ENCODE measurements at places on chromosomes 6 and 20.

- H3K27ac ChIP-seq: no peak overlapping the region
- no peaks in the 10 kb centered on the region for H3K36me3 ChIP-seq
- H3K4me1 ChIP-seq: no peaks in the 10 kb centered on the region
These were observed 39.4 kb upstream of the MYB start for GRCh38 chr6:135141728-135142127.

DNA sequence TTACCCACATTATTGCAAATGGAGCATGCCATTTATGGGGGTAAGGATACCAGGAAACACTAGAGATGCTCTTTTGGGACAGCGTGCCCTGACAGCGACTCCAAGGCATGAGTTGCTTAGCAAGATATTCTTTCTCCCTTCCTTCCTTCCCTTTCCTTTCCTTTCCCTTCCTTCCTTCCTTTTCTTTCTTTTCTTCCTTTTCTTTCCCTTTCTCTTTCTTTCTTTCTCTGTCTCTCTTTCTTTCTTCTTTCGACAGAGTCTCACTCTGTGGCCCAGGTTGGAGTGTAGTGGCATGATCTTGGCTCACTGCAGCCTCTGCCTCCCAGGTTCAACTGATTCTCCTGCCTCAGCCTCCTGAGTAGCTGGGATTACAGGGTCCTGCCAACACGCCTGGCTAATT lies 3.3 kb downstream of the MUCL3 start:
- H3K27ac ChIP-seq: no peak overlapping the region
- H3K36me3 ChIP-seq: no peaks in the 10 kb centered on the region
- no peak overlapping the region for H3K4me3 ChIP-seq

GRCh38 chr6:63640062-63640461 lies 4.5 kb downstream of the PHF3 start:
- H3K4me1 ChIP-seq: peaks cover 5% of the 10 kb centered on the region
- no peak overlapping the region for H3K4me3 ChIP-seq
- H3K36me3 ChIP-seq: no peaks in the 10 kb centered on the region

- no peaks in the 10 kb centered on the region for H3K27me3 ChIP-seq
- no peak overlapping the region for H3K27ac ChIP-seq
- peaks cover 3% of the 10 kb centered on the region for H3K4me1 ChIP-seq
- no peaks in the 10 kb centered on the region for H3K36me3 ChIP-seq
These were observed 326.9 kb downstream of the CD83 start for GRCh38 chr6:14444295-14444972.

GRCh38 chr20:42588847-42589246 lies 600.9 kb downstream of the PTPRT start:
- no peak overlapping the region for H3K27ac ChIP-seq
- H3K27me3 ChIP-seq: no peaks in the 10 kb centered on the region
- no peaks in the 10 kb centered on the region for H3K4me1 ChIP-seq
- DNase-seq: no peak
- H3K4me3 ChIP-seq: no peak overlapping the region

DNA sequence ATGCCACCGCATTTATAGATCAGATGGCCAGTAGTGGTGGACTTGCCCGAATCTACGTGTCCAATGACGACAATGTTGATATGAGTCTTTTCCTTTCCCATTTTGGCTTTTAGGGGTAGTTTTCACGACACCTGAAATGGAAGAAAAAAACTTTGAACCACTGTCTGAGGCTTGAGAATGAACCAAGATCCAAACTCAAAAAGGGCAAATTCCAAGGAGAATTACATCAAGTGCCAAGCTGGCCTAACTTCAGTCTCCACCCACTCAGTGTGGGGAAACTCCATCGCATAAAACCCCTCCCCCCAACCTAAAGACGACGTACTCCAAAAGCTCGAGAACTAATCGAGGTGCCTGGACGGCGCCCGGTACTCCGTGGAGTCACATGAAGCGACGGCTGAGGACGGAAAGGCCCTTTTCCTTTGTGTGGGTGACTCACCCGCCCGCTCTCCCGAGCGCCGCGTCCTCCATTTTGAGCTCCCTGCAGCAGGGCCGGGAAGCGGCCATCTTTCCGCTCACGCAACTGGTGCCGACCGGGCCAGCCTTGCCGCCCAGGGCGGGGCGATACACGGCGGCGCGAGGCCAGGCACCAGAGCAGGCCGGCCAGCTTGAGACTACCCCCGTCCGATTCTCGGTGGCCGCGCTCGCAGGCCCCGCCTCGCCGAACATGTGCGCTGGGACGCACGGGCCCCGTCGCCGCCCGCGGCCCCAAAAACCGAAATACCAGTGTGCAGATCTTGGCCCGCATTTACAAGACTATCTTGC lies 725 bp downstream of the EEF1A1 start:
- peak; percentile 82 for DNase-seq
- peaks cover 21% of the 10 kb centered on the region for H3K4me1 ChIP-seq
- H3K27ac ChIP-seq: peak overlapping the region; percentile 98
- peaks cover 47% of the 10 kb centered on the region for H3K36me3 ChIP-seq

DNA sequence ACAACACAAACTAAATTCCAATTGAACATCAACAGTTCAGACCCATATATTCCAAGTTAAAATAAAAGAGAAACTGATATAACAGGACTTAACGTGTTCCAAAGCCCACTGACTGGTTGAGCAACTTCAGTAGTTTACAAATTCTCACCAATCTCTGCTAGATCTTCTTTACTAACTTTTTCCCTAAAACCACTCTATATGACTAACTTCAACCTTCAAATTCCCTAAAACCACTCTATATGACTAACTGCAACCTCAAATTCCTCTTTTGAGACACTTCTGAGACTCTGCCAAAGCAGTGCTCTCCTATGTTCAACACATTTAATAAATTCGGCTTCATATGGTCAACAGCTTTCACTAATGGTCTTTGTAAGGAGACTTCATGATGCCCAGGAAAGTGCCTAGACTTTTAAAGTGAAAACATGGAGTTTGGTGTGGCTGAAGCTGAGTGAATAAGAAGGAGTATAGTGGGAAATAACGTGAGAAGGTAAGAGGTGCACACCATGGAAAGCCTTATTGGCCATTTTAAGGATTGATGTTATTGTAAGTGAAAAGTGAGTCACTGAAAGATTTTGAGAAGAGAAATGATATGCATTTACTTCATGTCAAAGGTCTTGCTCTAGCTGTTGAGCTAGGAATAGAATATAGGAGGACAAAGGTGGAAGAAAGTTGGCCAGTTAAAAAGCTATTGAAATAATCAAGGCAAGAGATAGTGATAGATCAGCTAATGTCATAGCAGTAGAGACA lies 134.0 kb upstream of the HCRTR2 start:
- H3K27me3 ChIP-seq: no peaks in the 10 kb centered on the region
- H3K36me3 ChIP-seq: no peaks in the 10 kb centered on the region
- no peaks in the 10 kb centered on the region for H3K4me1 ChIP-seq
- no peak overlapping the region for H3K27ac ChIP-seq
- no peak overlapping the region for H3K4me3 ChIP-seq
- no peak for DNase-seq

GRCh38 chr20:2840967-2841531 lies 504 bp downstream of the VPS16 start:
- peak overlapping the region; percentile 72 for H3K27ac ChIP-seq
- peak; percentile 26 for DNase-seq
- peak overlapping the region; percentile 85 for H3K4me3 ChIP-seq
- no peaks in the 10 kb centered on the region for H3K36me3 ChIP-seq
- peaks cover 17% of the 10 kb centered on the region for H3K4me1 ChIP-seq
- H3K27me3 ChIP-seq: no peaks in the 10 kb centered on the region

- H3K4me1 ChIP-seq: peaks cover 8% of the 10 kb centered on the region
- no peak overlapping the region for H3K27ac ChIP-seq
- peaks cover 21% of the 10 kb centered on the region for H3K27me3 ChIP-seq
- DNase-seq: no peak
- no peaks in the 10 kb centered on the region for H3K36me3 ChIP-seq
These were observed 760 bp downstream of the C6orf132 start for GRCh38 chr6:42141603-42142117.

DNA sequence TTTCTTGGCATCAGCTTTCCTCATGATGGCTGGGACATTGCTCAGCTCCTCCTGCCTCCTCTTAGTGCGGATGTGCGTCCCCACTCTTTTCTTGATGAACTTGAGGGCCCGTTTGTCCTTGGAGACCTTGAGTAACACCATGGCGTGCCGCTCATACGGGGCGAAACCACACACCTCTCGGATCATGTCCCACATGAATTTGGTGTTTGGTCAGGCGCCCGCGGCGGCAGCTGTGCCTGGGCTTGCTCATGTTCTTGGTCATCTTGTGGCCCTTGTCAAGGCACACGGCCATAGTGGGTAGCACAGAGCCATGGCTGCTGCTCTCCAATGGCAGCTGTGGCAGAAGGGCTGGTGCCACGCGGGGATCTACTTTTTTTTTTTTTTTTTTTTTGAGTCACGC lies 2.6 kb downstream of the ERGIC3 start:
- H3K36me3 ChIP-seq: peaks cover 9% of the 10 kb centered on the region
- no peak overlapping the region for H3K27ac ChIP-seq
- H3K4me3 ChIP-seq: no peak overlapping the region

DNA sequence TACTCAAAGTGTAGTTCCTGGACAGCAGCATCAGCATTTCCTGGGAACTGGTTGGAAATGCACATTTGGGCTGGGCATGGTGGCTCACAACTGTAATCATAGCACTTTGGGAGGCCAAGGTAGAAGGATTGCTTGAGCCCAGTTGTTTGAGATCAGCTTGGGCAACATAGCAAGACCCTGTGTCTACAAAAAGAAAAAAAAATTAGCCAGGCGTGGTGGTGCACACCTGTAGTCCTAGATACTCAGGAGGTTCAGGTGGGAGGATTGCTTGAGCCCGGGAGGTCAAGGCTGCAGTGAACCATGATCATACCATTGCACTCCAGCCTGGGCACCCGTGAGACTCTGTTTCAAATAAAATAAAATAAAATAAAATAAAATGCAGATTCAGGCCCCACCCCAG lies 156.2 kb downstream of the CDC5L start:
- no peaks in the 10 kb centered on the region for H3K27me3 ChIP-seq
- H3K36me3 ChIP-seq: no peaks in the 10 kb centered on the region

- no peak overlapping the region for H3K27ac ChIP-seq
- H3K4me1 ChIP-seq: no peaks in the 10 kb centered on the region
- no peaks in the 10 kb centered on the region for H3K27me3 ChIP-seq
These were observed 7.6 kb upstream of the SRSF3 start for GRCh38 chr6:36586606-36587005.

DNA sequence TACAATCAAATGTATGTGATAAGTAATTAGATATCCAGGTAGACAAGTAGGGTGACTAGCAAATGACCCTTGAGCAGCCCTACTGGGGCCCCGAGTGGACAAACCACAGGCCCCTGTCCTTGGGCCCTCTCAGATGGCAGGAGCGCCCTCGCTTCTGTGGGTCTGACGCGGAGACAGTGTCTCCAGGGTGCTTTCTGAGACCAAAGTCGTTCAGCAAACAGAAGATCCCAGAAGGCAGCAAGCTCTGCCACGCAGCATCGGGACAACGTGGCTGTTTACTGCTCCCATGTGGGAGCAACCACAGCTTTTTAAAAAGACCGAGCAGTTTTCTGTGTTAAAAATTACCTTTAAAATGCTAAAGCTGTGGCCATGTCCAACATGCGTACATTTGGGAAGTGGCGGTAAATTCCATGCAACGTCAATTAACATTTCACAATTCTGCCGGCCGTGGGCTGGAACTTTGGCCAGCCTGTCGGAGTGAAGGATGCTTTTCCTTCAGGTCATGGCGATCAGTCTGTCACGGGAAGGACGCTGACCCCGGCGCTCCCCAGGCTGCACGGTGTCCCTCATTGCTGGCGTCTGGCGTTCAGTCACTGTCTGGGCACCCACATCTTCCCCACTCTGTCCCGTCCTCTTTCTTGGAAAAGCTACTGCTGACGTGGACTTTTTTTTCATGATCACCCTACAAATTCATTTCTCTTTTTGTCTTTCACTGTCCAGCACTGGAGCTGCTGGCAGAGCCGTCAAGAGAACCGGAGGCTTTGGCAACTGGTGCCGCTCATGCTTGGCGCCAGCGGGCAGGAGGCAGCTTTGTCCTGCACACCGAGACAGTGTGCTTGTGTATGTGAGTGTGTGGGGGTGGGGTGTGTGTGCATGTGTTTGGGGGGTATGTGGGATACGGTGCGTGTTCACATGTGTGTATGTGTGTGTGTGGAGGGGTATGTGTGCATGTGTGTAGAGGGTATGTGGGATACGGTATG lies 293.1 kb downstream of the CDH4 start:
- no peaks in the 10 kb centered on the region for H3K4me1 ChIP-seq
- no peak overlapping the region for H3K27ac ChIP-seq
- H3K36me3 ChIP-seq: no peaks in the 10 kb centered on the region
- H3K4me3 ChIP-seq: no peak overlapping the region

DNA sequence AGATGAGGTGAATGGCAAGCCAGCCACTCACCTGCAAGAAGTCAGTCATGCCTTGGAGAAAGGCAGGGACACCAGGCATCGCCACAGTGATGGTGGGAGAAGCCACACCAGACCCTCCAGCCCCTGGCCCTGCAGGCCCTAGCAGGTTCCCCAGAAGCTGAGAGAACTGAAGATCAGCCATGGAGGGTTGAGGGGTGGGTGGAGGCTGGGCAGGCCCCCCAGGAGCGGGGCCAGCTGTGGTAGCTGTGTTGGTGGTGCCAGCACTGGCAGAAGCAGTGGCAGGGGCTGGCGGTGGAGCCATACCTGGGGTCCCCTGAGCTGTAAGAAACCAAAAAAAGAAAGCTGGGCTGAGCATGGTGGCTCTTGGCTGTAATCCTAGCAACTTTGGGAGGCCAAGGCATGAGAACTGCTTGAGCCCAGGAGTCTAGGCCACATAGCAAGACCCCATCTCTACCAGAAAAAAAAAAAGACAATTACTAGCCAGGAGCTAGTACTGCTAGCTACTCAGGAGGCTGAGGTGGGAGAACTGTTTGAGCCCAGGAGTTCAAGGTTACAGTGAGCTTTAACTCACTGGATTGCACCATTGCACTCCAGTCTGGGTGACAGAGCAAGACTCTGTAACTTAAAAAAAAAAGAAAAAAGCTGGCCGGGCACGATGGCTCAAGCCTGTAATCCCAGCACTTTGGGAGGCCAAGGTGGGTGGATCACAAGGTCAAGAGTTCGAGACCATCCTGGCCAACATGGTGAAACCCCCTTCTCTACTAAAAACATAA lies 9.5 kb downstream of the BAG6 start:
- no peaks in the 10 kb centered on the region for H3K27me3 ChIP-seq
- no peak for DNase-seq
- no peaks in the 10 kb centered on the region for H3K4me1 ChIP-seq
- no peak overlapping the region for H3K4me3 ChIP-seq
- H3K27ac ChIP-seq: no peak overlapping the region

DNA sequence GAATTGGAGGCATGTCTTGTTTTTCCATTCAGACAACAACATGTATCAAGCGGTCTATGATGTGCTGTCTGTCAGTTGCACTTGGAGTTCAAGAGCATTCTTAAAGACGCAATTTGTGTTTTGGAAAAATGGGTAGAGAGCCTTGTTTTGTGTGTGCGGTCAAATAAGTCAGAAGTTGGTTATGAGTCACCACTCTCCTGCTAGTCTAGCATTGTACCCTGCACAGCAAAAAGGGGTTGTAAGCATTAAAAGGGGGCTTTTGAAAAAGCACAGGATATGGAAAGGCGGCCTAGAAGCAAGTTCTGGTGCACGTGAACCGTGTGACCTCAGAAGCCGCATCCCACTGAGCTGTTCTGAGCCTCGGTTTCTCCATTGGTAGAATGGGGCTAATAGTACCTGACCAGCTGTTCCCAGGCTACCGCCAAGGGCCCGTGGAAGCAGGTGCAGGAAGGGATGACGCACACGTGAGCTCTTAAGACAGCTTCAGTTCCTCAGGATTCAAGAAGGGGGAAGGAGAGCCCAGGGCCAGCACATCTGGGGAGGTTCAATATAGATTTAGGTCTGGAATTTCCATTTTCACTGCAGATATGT lies 61.6 kb upstream of the SNX9 start:
- no peak overlapping the region for H3K4me3 ChIP-seq
- no peaks in the 10 kb centered on the region for H3K27me3 ChIP-seq
- no peaks in the 10 kb centered on the region for H3K36me3 ChIP-seq
- DNase-seq: peak; percentile 21

- no peak overlapping the region for H3K27ac ChIP-seq
- no peak overlapping the region for H3K4me3 ChIP-seq
- H3K36me3 ChIP-seq: no peaks in the 10 kb centered on the region
- DNase-seq: no peak
- H3K27me3 ChIP-seq: no peaks in the 10 kb centered on the region
These were observed 8.6 kb downstream of the ZNF292 start for GRCh38 chr6:87164004-87164403.
